Body of pancreas (tissue), 4 donors: ENCODE measurements at places on chromosomes 11 and 22. TPM values are rescaled to one million over a fixed set of nuclear protein-coding genes. Genes with fewer than 3 reads are reported as not detected.

DNA sequence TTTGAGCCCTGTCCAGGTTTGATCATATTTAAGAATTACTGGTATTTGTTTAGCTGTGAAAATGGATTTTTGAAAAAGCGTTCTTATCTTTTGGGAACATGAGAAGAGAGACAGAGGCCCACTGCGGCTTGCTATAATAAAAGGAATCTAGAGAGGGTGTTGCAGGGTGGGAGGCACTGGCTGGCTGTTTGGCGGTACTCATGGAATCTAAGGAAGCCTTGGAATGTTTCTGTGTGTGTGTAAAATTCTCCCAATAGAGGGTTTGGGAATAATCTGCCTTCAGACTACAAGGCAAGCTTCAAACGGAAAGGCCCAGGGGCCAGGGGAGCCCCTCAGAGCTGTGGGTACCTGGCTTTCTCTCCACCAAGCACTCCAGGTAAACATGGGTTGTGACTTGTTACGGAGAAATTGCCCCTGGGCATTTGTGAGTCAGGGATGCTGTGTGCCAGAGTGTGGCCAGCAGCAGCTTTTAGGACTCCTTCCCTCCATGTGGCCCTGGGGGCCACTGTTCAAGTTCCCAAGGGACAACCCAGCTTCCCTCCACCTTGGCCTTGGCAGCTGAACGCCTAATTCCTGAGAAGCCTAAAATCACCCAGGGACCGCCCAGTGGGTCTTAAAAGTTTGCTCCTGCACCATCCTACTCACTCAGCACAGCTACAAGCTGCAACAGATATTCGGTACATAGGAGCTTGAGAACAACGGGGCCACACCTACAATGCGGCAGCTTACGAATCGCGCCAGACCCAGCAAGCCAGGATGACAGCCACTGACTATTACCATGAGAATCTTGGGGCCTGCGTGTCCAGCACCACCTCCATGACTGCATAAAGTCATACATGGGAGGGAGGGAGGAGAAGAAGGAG is 14.1 kb upstream of the SYT8 start:
- no peak for DNase-seq

DNA sequence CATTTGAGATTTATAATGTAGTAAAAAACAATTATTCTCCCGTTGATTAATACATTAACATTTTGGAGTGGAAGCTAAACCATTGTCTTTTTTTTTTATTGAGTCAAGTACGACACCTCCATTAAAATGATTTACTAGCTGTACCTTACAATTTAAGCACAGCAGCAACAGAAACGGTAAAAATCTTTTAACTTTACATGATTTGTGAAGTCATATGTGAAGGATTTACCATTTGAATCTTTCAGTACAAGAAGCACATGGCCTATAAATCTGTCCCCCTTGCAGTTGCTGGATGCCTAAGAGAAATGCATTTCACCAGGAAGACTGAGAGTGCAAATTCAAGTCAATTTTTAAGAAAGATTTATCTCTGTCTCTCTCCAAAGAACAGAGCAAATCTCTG is 324.6 kb downstream of the CADM1 start:
- no peak for DNase-seq

DNA sequence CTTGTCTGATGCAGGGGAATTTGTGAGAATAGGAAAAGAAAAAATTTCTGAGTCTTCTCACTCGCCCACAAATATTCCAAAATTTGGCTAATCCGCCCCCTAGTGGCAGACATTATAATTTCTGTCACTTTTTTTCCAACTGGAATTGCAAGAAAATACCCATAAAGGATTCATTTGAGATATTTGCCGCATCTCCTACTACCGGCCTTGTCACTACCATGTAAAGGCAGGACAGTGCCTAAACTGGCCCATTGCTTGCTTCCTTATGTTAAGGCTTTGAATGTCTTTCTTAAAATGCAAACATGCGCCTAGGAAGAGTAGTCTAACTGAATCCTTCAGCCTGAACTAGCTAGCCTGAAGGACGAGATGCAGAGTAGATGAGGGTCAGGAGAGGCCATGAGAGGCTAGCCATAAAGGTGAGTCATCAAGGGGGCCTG is 9.3 kb upstream of the CEP295 start:
- peak; percentile 16 for DNase-seq

DNA sequence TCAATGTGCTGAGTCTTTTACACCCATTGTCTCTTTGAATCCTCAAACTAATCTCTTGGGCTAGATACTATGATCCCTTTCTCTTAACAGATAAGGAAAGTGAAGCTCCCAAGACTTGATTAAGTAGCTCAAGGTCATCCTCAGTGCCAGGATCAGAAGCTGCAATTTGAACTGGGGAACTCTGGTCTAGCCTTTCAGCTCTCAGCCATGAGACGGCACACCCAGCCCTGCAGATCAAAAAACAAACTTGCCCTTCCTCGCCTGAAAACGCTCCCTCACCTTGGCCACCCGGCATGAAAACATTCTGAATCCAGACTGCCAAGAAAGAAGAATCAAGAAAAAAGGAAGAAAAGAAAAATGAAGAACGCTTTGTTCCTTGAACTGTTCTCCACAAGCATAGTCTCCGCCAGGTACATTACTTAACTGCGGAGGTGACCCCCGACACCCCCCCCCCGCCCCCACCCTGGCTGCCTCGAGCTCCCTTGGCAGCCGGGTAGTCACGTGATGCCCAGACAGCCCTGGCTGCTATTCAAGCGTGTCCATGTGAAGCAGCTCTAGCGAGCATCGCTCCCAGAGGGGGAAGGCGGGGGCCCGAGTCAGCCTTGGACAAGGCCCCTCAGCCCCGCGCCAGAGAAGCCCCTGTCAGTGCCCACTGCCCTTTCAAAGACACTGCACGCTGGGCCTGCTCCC is 451.2 kb downstream of the MIAT start:
- peak; percentile 27 for DNase-seq

DNA sequence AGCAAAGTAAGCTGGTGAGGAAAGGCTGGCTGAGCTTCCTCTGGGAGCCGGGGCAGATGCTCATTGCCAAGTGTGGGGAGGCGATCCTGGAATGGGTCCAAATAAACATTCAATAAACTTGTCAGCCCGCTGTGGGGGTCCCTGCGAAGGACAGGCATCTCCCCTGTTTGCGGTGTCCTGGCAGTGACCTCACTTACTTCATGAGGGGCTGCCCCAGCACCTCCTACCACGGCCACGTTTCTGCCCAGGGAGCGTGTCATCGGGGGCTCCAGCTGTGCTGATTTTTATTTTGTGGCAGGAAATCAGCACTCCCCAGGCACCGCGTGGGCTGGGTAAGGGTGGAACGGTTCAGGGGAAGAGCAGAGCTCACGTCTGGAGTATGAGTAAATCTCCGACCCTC is 493.9 kb upstream of the B3GAT1 start:
- DNase-seq = no peak

DNA sequence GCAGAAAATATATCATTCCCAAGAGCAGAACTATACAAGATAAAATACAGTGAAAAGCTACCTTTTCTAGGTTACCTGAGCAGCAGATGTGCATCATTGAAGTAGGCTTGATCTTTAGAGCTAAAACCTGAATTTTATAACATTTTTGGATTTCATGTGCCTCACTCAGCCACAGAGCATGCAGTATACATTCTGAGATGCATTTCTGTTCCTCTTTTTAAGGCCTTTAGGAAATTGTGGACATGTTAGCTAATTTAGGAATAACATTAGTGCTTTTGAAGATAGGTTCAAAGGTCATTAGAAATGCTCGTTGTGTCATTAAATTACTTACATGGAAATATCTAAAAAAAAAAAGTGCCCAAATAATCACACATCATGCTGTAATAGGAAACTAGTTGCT is 230.6 kb upstream of the PDGFD start:
- DNase-seq = no peak

CLTCL1 gene
- total RNA-seq = 2.3 TPM

CHRM1 gene
- total RNA-seq = not detected

GNG3 gene
- total RNA-seq = 1.0 TPM
